ENCODE measurements at places on chromosomes 7 and 10. TPM values are rescaled to one million over a fixed set of nuclear protein-coding genes. Genes with fewer than 3 reads are reported as not detected.

FZD8 gene
- total RNA-seq = 1.2 TPM

FAM131B gene
- total RNA-seq = 0.97 TPM

GJD4 gene
- not detected for total RNA-seq

SLIT1 gene
- 0.28 TPM for total RNA-seq

- no peak for DNase-seq
Observed at GRCh38 chr7:25384788-25385505, 156.7 kb upstream of the NPVF start.

DNA sequence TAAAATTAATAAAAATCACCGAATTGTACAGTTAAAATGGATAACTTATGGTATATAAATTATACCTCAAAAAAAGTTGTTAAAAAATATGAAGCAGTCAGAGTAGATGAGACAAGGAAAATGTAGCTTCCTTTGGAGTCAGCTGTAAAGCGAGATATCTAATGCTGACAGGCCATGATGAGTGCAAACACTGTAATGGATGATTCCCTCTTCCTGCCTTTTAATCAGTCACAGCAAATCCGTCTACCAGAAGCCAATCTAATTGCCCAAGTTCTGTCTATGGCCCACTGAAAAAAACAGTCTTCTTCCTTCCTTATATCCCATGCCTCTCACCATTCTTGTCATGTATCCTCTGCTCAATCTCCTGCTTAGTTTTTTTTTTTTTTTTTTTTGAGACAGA lies 59.9 kb upstream of the DNAJB12 start:
- DNase-seq = no peak

DNA sequence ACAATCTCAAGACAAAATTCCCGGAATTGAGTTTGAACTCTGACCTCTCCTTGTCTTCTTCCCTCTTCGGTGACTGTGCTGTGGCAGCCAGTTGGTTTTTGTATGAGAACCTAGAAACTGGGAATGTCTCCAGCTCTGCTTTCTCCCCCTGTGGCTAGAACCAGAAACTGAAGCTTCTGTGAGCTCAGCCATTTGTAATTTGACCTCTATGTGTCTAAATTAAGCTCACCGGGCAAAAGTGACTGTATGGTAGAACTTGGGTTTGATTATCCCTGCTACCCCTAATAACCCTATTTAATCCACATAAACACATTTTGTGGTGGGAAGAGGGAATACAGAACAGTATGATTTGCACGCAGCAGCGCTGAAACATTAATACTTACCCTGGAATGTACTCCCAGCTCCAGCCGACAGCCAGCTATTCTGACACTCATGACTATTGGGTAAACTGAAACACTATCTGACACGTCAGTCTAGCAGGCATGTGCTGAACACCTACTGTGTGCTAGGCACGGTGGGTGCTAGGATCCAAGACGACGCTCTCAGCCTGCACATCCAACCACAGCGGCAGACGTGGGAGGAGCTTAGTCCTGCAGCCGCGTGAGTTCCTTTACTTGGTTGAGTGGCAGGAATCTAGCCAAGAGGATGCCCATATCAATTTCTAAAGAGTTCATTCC lies 324.8 kb downstream of the SFMBT2 start:
- DNase-seq = no peak

GRCh38 chr7:107958764-107959526 lies 44.0 kb downstream of the LAMB1 start:
- DNase-seq = no peak

GRCh38 chr10:124622158-124622557 lies 122.0 kb downstream of the FAM53B start:
- no peak for DNase-seq

- DNase-seq = no peak
Observed at GRCh38 chr10:45418417-45418848, 44.4 kb downstream of the ALOX5 start.

DNA sequence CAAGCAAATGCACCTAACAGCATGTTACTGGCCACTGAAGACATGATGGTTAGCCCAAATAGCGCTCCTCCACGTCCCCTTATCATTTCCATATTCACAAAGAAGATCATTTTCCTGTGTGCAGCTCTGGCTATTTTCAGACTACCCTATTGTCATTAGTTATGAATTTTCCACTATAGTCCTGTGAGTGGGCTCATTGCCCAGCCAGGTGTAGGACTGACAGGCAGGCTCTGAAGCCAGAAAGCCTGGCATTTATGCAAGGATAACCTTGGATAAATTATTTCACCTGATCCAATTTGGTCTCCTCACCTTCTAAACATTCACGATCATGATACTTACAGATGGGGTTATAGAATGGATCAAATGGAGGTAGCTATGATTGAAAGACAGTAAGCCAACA lies 104.6 kb downstream of the C10orf90 start:
- no peak for DNase-seq

- no peak for DNase-seq
Observed at GRCh38 chr7:3356173-3356572, 55.1 kb downstream of the SDK1 start.

GRCh38 chr7:22997871-22998518 lies 15.9 kb downstream of the HYCC1 start:
- no peak for DNase-seq

DNA sequence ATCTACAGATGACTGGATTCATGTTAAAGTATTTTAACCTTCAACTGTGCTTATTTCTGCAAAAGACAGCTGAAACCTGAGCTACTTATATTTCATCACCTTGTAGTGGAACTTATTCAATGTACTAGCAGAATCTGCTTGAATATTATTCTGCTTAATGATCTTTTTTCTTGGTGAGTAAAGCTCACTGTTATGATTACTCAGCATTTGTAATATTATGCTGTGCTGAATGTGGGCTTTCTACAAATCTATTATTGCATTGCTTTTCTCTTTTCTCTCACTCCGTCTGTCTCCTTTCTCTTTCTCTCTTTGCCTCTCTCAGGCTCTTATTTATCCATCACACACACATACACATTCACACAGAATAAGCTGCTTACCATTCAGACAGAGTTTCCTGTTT lies 98.7 kb upstream of the TMEM196 start:
- no peak for DNase-seq

- DNase-seq = no peak
Observed at GRCh38 chr10:123721441-123722049, 55.4 kb downstream of the GPR26 start.

DNA sequence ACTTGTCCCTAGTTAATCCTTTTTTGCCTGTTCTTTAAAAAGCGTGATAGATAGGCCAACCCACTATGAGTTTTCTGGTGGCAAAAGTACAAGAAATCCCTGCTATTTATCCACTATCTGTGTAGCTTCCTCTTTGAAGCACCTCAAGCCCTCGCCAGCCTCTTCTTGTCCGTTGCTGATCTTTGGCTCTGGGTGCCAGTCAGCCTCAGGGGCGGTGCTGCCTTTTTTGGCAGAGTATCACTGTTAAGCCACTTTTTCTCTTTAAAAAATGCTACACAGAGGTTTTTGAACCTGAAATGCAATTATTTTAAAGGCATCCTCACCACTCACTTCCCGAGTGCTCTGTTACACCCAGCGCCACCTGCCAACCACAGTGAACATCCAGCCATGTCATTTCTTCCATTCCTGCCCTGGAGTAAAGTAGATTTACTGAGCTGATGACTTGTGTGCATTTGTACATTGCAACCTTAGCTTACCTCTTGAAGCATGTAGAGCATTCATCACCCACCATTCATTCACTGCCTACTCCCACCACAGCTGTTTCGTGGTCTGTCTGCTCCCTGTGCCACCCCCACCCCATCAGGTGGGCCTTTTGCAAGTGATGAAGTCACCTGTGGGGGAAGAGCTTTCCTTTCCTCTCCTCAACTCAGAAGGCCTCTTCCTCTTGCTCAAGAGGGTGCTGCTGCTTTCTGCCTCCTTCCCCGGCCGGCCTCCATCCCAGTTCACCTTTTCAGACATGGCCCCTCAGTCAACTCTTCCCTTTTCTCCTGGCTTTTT lies 414.2 kb upstream of the GALNT17 start:
- DNase-seq = no peak

DNA sequence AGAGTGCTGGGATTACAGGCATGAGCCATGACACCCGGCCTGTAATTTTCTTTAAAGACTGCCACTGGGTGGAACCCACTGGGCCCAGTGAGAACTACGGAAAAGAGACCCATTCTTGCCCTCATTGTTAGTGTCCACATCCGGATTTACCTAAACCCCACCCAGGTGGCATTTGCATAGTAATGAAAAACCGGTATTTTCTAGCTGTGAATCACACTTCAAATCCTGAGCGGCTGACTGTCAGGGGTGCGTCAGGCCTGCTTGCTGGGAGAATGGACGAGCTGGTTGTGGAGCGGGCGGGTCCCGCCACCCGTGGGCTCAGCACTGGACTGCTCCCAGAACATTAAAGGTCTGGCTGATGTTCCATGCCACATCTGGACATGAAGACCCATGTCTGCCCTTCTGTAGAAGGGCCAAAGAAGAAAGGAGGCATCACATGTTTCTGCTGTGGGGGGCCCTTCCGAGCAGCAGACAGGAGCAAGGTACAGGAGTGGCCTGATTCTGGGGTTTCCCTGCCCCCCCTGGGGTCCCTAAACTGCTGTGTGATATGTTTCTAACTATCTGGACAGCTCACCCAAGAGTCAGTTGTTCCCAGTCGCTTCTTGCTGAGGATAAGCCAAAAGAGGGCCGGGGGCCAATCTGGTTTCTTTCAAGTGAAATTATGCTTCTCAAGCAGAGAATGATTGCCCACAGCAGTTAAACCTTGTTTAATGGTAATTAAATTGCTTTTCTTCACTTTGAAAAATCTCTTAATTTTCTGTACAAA lies 46.4 kb downstream of the KIAA1217 start:
- no peak for DNase-seq

GRCh38 chr10:3698312-3698711 lies 86.7 kb downstream of the KLF6 start:
- DNase-seq = no peak

- DNase-seq = no peak
Observed at GRCh38 chr10:121608469-121609190, 10.4 kb upstream of the FGFR2 start.

- no peak for DNase-seq
Observed at GRCh38 chr10:126185676-126186447, 202.4 kb downstream of the ADAM12 start.

GRCh38 chr10:102262744-102263370 lies 17.5 kb downstream of the GBF1 start:
- DNase-seq = no peak
